ENCODE measurements at places on chromosomes 2 and 18.

DNA sequence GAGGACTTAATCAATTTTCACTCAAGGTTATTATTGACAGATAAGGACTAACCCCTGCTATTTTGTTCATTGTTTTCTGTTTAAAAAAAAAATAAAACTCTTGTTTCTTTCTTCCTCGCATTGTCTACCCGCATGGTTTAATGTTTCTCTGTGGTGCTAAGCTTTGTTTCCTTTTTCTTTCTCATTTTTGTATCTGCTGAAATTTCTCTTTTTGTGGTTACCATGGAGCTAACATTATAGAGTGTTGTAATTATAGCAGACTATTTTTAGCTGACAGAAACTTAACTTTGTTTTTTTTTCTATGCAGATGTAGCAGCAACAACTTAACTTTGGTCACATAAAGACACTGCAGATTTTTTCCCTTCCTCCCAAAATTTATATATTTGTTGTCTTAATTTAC lies 43.1 kb upstream of the CHN1 start:
- DNase-seq: no peak

- no peak for DNase-seq
Observed at GRCh38 chr2:183195998-183196409, 71.8 kb downstream of the NUP35 start.

GRCh38 chr18:49666045-49666775 lies 104.4 kb downstream of the LIPG start:
- no peak for DNase-seq

GRCh38 chr2:210474776-210475175 lies 1.8 kb downstream of the LANCL1 start:
- no peak for DNase-seq

GRCh38 chr2:143545059-143545948 lies 416.1 kb downstream of the ARHGAP15 start:
- no peak for DNase-seq

DNA sequence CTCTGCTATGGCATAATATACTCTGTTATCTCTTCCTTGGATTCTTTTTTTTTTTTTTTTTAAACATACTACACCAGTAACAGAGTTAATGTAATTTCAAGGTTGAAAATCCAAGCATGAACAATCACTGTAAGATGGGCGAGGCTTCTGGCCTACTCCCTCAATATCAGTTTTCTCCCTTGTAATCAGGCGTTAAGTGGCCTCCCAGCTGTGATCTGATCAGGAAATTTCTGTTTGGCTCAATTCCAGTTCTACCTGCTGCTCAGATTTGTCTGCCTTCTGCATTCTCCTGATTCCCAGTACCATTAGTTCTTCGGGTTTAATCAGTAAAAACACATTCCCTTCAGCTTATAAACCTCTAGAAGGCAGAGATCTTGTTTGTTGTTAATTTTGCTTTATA lies 18.6 kb downstream of the PRKD3 start:
- no peak for DNase-seq

Measured in thoracic aorta (tissue), 2 donors.